ENCODE measurements at places on chromosomes 1 and 21.

DNA sequence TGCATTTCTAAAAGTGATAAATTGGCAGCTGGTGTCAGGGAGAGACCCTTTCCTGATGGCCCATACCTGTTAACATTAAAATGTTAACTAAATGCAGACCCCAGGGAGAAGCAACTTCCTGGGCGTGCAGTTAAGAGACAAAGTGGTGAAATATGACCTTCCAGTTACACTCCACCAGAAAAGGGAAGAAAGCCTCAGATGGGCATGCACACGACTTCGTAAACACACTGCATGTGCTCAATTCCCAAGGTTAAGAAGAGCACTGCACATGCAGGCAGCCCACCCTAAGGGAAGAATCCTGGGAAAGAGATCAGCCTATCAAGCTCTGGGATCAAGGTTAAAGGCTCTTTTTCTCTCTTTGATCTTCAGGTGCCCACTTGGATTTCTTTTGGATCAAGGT lies 9.7 kb upstream of the GBP6 start:
- no peak for DNase-seq

DNA sequence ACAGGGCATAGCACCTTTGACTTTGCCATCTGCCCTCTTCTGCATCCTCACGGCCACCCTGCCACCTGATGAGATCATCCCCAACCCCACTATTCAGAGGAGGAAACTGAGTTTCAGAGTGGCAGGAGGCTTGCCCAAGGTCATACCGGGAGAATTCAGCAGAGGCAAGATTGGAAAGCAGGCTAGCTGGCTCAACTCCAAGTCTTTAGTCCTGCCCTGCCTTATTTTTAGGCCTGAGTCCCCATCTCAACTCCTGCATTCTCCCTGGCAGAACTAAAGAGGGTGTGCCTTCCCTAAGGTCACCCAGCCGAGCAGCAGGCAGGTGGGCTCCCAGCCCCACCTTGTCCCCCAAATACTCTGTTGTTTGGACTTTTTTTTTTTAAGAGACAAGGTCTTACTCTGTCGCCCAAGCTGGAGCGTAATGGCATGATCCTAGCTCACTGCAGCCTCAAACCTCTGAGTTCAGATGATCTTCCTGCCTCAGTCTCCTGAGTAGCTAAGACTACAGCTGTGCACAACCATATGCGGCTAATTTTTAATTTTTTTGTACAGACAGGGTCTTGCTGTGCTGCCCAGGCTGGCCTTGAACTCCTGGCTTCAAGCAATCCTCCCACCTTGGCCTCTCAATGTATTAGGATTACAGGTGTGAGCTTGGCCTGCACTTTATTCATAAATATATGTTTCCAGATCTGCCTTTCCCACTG lies 13.8 kb upstream of the FGR start:
- DNase-seq, result no peak

- DNase-seq, result no peak
Measured at GRCh38 chr1:166884971-166885370, 8.9 kb upstream of the TADA1 start.

- DNase-seq, result no peak
Measured at GRCh38 chr1:193654951-193655735, 468.7 kb upstream of the B3GALT2 start.

DNA sequence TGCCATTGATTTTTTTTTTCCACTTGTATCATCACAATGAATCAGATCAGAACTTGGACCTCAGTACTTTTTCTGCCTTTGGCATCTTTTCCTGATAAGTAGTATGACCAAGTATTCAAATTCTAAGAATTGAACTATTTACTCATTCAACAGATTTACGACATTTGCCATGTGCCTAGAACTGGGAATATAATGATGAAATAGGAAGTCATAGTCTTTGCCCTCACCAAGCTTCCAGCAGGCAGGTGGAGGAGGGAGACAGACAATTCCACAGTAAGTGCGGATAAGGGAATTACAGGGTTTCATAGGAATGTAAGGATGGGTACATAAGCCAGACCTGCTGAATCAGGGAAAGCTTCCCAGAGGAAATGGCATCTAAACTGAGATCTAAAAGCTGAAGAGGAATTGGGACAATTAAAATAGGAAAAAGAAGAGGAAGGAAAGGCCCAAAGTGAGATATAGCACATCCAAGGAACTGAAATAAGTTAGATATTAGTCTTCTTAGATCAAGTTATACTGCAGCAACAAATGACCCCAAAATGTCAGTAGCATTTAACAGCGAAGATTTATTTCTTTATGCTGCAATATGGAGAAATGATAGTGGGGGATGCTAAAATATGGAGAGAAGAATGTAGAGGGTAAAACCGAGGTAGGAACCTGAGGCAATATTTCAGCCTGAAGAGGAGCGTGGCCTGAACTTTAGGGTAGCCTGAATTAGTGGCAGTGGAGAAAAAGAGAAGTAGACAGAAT lies 5.3 kb upstream of the DDX59 start:
- DNase-seq, result no peak

GRCh38 chr21:15564907-15565306 lies 164.9 kb upstream of the USP25 start:
- no peak for DNase-seq

- DNase-seq, result no peak
Measured at GRCh38 chr21:31927689-31928353, 55.0 kb downstream of the HUNK start.

DNA sequence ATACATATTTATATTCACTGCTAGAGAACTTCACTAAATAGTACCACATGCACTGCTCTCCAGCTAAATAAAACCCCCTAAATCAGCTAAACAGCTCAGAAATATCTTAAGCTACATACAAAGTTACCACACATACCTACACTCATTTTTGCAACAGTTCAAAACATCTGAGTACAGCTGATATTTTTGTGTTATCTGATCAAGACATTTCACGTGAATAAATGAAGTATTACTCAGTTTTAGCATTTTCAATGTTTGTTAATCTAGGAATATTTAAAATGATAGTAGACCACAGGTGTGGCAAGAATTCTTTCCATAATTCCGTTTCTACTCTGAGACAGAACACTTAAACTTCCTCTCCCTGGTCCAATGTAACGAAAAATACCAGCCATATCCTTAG lies 20.8 kb downstream of the EVI5 start:
- DNase-seq, result peak; percentile 23

DNA sequence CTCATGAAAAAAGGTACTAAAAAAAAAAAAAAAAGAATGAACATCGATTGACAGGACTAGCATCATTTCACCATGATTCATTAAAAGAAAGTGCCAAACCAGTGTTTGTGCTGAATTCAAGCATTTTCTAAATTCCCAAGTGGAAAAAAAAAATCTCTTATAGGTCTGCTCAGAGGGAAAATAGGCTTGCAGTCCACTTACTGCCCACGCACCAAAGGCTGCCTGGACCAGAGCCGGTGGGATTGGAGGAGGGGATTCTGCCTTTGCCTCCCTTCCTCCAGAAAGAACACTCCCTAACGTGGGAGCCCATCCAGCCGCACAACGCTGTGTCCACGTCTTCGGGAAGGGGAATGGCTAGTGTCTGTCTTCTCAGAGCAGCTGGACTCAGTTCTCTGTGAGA lies 5.5 kb upstream of the TRAPPC10 start:
- DNase-seq, result peak; percentile 67

DNA sequence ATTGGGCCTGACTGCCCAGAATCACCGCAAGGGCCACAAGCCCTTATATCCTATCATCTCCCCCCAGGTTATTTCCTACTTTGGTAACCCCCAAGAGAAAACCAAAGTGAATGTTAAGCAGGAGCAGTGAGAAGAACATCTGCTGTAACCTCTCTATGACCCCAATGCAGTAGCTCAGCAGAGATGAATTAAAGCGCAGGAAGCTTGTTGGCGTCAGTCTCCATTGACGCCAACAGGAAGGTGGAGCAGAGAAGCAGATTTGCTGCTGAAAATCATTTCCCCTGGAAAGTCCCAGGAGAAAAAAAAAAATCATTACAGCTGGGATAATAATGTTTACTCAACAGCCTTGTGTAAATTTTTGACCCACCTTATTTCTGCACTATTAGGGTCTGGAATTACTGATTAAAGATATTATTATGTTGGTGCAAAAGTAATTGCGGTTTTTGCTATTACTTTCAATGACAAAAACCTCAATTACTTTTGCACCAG lies 33.2 kb upstream of the FAM163A start:
- DNase-seq, result peak; percentile 97

DNA sequence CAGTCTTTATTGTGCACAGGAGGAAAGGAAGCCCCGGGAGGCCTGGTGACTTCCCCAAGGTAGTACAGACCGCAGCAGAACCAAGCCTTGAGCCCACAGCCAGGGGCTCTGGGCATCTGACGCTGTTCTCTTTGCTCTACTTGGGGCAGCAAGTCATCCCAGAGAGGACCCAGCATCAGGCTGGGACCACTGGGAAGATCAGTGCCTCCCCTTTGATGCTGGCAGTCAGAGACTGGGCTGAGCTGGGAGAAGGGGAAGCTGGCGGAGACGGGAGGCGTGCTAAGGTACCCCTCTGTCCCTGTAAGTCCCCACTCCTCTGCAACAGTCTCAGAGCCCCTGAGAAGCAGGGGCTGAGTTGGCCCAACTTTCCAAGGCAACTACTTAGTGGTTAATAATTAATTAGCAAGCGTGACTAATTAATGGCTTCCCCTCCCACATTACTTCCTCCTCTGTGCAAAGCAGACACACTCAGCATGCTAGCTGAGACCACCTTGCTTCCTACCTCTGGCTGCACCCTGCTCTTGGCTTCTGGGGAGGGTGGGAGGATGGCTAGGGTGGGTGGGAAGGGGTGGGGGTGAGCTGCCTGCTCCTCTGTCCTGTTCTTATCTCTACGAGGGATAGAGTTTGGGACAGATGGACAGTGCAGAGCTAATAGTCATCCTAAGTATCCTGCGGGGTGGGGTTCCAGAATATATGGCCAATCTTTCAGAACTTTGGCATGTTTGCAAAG lies 1.3 kb downstream of the INAVA start:
- DNase-seq, result no peak

GRCh38 chr1:55210990-55211801 lies 4.0 kb downstream of the USP24 start:
- peak; percentile 44 for DNase-seq

DNA sequence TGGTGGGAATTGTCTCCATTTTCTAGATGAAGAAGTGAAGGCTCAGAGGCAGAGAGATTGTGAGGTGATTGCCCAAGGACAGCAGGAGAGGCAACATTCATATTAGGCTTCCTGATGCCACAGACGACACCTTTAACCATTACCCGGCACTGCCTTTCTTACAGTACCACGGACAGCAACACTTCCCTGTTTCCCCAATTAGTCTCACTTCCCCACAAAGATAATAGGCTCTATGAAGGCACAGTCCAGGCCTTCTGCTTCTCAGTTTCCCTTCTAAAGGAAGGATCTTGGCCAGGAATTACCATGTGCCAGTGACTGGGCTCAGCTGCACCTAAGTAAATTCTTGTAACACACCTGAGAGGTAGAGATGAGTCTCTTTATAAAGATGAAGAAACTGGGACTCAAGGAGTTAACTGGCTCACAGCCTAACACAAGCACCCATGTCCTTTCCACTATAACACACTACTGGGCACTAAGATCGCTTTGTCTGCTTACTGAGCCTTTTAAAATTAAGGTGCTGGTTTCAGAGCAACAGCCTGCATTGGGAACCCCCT lies 9.6 kb downstream of the IGSF9 start:
- DNase-seq, result no peak

DNA sequence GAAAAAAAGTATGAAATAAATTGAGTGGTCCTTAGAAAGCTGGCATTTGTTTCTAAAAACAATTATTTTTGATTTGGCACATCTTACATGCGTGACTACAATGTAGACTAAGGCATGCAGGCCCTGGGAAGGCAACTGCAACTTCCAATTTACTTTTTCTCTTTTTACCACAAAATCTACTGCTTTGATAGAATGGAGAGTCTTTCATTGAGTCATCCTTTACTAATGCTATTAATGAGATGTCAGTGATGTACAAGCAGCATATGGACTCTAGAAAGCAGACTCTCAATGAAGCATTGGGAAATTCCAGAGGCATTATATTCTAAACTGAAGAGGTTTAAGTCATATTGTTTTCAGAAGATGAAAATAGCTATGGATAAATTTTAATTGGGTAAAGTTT lies 29.6 kb upstream of the PRRX1 start:
- peak; percentile 55 for DNase-seq

- peak; percentile 10 for DNase-seq
Measured at GRCh38 chr1:69648486-69648885, 80.8 kb downstream of the LRRC7 start.

GRCh38 chr1:112955773-112956543 lies at the start of gene SLC16A1:
Gene SLC16A1 (minus strand): TSS chr1:112956196. CDS start chr1:112929308, 26,888 bp downstream.
- peak; percentile 96 for DNase-seq

DNA sequence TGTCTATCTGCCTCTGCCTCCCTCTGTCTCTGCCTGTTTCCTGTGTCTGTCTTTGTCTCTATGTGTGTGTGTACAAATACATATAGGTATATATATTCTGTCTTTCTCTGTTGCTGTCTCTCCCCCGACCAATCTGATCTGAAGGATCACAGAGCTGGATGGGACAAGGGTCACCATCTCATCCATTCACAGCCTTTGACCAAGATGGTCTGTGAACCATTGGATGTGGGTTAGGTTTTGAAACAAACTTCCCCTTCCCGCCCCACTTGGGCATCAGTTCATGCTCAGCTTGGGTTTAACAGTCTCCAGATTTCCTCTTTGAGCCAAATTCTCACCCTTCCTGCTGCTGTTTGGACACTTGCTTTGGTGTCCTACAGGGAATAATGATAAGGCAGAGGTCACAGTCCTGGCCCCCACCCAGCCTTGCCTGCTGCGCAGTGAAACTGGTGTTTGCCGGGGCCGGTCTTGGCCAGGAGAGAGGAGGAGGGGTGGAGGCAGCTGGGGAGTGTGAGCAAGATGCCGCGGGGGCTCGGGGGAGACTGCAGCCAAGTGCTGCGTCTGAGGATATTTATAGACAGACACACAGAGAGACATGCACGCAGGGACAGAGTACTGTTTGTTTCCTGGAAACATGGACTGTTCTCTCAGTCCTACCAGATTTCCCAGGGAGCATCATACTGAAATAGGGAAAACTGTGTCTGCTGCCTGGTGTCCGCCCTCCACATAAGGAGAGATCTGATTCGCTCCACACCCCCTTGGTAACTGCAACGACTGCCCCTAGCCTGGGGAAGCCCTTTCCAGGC lies 27.0 kb upstream of the BTG2 start:
- DNase-seq, result peak; percentile 74

DNA sequence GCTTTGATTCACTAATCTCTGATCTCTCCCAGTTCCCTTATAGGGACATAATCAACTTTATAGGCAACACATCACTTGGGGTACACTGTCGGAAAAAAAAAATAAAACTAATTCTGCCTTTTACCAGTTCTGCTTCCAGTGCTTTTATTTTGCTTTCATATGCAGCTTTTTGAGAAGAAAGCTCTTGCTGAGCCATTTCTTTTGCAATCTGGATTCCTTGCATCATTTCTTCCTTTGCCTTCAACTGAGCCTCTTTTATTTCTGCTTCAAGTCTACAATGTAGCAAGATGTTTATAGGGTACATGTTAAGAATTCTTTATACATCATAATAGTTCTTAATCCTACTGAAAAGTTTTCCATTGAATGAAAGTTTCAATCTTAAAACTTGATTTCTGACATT lies 30.6 kb downstream of the KIF14 start:
- DNase-seq, result peak; percentile 6

GRCh38 chr21:44337941-44338895 lies 972 bp downstream of the CFAP410 start:
- peak; percentile 45 for DNase-seq

- no peak for DNase-seq
Measured at GRCh38 chr1:81708250-81708649, 92.5 kb upstream of the ADGRL2 start.

GRCh38 chr1:180563026-180563827 lies 4.5 kb downstream of the OVAAL start:
- DNase-seq, result peak; percentile 83
